ENCODE measurements at places on chromosomes 2 and 18.

DNA sequence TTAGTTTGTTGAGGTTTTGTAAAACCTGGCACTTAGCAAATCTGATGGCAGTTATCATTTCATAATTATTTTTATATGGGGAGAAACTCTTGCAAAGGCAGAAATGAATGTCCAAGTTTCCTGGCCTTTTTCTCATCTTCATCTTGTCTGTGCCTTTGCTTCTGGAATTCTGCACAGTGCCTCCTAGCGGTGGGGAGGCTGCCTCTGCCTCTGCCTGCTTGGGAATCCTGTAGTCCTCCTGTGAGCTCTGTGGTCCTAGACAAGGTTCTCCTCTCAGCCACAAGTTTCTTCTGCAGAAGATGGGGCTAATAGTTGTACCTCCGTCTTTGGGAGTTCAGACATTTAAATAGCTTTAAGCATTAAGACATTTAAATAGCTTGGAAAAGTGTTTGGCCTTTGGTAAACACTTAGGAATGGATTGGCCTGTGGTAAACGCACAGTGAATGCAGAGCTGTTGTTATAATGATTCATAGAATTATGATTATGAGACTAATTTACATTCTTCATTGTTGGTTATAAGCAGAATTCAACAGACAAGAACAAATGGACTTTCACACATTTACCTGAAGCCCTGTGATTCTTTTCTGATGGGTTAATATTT is 101.2 kb downstream of the ZNF236 start:
- no peak for DNase-seq

DNA sequence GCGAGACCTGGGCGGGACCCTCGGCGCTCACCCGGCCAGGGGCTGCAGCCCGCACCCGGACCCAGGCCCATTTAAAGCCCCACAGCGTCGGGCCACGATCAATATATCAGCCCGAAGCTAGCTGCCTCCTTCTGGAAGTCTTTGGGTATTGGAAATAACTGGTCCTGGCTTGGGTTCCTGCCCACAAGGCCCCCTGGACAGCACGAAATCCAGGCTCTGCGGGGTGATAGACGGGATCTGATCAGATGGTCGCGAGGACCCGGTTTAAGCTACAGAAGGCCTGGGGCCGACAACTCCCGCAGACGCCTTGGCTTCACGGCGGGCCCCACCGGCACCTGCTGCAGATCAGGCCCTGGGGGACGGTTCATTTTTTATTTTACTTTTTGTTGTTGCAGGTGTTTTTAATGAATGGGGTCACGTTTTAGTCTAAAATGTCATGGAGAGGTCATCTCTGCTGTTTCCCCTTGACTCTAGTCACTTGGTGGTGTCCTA is 362 bp upstream of the PSTPIP2 start:
- no peak for DNase-seq

- DNase-seq = no peak
Measured at GRCh38 chr2:84084856-84085255, 374.2 kb downstream of the SUCLG1 start.

GRCh38 chr2:237440819-237441281 is 26.9 kb upstream of the COL6A3 start:
- DNase-seq = no peak

DNA sequence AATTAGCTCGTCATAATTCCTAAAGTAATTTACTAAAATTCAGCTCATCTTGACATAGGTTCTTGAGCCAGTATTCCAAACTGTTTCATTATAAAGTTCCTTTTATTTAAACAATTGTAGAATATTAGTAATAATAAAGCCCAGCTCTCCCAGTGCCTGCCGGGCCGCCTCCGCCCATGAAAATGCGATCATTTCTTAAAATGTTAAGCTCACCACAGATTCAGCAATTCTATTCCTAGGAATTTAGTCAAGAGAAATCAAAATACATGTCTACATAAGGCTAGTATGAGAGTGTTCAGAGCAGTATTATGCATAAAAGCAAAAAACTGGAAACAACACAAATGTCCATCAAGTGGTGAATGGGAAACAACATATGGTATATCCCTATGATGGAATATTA is 52.0 kb downstream of the XDH start:
- DNase-seq = no peak

DNA sequence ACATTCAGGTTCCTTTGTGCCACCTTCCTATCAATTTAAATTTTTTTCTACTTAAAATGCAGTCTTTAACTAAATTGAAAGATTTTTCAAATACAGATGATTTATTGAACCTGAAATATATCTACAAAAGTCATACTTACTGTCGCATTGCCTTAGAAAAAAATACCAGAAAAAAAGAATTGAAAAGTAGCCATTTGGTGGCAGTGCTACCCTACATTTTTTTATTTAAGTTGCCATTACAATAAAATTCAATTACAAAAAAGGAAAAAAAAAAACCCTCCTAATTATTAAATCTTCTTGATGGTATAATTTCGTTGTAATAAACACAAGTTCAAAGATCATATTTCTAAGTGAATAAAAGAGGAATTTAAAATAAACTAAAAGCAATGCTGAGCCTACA is 43.4 kb downstream of the DSC3 start:
- DNase-seq = no peak

DNA sequence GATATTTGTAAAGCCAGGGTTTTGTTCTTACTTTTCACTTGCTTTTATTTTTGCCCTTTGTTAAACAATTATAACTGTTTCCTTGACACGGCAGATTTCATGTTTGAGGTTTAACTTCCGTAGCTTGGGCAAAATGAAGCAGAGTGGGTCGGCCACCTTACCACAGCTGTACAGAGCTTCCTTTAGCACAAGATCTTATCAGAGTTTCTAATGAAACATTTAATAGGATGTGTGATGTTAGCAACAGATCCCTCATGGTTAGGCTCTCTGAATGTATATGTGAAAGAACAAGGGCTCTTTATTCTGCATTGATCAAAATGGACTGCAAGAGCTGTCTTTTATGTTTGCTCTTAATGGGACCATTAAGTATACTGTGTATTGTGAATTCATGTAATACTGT is 22.3 kb downstream of the RNF125 start:
- no peak for DNase-seq

DNA sequence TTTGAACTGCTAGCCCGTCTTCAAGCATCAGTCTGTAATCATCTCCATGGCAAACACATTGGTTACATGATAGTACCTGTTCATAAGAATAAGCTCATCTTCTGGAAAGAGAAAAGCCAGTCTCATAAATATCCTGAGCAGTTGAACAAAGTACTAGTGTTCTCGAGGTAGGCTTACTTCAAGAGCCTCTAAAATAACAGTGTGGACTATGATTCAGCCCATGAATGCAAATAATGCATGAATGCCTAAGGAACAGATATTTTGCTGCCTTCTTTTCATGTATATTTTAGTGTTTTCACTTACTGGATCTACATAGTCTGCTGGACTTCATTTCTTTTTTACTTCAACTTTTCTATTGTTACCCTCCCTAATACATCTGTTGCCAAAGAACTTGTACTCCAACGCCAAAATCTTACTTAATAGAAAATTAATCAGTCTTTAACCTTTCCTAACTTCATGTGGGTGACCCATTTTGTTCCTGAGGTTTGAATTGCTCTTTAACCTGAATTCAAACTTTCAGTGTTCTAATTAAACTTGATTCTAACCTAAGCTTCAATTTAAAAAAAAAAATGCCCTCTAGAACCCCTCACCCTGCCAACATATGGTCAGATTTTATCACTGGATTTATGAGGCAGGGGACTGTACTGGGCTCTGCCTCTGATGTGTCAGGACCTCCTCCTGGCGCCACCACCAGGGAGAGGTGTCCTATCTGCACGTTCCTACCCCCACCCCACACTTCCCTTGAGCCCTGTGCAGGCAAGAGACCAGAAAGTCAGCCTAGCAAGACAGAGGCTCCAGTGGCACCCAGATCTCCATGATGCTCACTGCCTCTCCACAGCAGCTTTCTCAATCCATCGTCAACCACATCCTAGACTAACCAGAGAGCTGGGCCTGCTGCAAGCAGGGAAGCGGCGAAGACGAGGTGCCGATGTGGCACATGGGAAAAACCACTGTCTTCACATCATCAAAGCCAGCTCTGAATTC is 264.7 kb upstream of the ID2 start:
- no peak for DNase-seq

DNA sequence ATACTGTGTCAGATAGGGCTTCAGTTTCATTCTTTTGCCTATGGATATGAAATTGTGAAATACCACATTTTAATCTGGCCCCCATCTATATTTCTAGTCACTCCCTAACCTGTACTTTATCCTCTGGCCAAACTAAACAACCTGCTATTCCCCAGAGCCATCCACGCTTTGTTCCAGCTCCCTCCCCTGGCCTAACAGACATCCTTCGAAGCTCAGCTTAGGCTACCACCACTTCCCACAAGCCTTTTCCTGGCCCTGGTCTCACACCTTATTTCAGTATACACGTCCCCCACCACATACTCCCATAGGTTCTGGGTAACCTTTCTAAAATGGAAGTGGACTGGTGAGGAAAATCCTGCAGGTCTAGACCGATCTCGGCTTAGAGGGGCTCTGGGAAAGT is 55.4 kb downstream of the MAP4K3 start:
- no peak for DNase-seq

- no peak for DNase-seq
Measured at GRCh38 chr2:31132786-31133185, 5.5 kb downstream of the GALNT14 start.

GRCh38 chr2:105822186-105822585 is 77.5 kb downstream of the NCK2 start:
- no peak for DNase-seq

- DNase-seq = no peak
Measured at GRCh38 chr18:43031169-43031568, 84.3 kb downstream of the RIT2 start.

GRCh38 chr2:60353406-60353800 is 200.1 kb downstream of the BCL11A start:
- no peak for DNase-seq

DNA sequence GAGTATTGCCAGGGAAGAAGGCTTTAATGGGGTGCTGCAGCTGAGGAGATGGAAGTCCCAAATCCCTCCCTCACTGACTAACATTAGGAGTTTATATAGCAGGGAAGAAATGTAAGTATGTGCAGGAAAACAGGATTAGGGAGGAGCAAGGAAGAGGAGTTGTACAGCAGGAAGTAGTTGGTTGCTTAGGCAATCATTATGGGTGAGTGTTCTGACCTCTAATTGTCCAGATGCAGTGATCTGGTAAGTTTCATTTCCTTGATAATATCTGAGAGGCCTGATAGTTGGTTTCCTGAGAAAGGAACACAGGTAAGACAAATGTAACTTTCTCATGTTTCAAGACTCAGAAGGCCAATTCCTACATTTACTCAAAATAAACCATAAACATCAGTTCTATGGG is 331.9 kb upstream of the GULP1 start:
- DNase-seq = no peak

GRCh38 chr2:65813631-65814173 is 381.3 kb upstream of the SPRED2 start:
- no peak for DNase-seq

- DNase-seq = no peak
Measured at GRCh38 chr2:214489181-214489580, 78.3 kb downstream of the VWC2L start.

DNA sequence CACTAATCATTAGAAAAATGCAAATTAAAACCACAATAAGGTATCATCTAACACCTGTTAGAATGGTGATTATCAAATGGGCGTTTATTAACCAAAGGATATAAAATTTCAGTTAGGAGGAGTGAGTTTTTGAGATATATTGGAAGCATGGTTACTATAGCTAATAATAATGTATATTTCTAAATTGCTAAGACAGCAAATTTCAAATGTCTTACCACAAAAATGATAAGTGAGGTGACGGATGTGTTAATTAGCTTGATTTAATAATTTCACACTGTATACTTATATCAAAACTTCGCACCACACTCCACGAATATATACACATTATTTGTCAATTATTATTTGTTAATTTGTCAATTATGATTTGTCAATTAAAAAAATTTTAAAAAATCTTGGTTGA is 227.2 kb upstream of the DDX18 start:
- no peak for DNase-seq

DNA sequence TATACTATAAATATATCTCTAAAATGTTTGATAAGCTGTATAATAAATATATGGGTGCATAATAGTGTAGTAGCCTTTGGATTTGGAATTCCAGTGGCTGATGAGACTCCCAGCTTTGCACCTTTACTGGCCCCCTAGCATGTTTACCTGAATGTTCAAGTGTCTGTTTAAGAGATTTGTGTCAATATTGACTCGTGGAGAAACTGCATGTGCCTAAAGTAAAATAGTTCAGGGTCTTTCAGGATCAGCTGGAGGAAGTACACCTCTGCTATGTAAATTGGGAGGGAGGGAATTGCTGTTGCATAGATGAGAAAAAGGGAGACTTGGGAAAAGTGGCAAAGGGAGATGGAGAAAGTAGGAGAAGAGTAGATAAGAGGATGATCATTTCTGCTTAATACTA is 23.9 kb downstream of the ME2 start:
- DNase-seq = no peak

- DNase-seq = no peak
Measured at GRCh38 chr18:6146307-6146661, 251.0 kb upstream of the TMEM200C start.

DNA sequence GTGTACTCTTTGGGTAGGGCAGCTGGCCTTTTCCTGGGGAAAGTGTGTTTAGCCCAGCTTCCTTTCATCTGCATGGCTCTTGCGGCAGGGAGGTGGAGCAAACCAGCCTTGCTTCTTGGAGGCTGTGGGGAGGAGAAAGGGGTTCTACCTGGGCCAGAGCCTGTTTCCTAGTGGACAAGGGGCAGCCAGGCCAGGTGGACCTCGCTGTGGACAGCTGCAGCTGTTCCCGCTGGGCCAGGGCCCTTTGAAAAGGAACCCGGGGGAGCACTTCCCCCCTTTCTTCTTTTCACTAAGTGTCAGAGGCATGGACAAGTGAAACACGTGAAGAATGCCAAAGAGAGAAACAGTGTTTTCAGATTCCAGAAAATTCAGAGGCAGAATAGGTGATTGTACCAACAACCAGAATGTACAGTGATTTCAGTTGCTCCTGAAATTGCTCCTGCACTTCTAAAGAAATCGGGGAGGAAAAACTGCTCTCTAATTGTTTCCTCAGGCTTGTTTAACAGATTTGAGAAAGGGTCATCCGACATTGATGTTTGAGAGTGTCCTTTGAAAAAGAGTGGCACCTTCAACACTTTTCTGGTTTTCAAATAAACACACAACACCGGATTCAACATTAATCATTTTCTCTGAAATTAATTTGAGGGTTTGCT is 3.9 kb downstream of the GLI2 start:
- no peak for DNase-seq

- DNase-seq = peak; percentile 54
Measured at GRCh38 chr2:30026091-30027055, 105.0 kb upstream of the ALK start.

DNA sequence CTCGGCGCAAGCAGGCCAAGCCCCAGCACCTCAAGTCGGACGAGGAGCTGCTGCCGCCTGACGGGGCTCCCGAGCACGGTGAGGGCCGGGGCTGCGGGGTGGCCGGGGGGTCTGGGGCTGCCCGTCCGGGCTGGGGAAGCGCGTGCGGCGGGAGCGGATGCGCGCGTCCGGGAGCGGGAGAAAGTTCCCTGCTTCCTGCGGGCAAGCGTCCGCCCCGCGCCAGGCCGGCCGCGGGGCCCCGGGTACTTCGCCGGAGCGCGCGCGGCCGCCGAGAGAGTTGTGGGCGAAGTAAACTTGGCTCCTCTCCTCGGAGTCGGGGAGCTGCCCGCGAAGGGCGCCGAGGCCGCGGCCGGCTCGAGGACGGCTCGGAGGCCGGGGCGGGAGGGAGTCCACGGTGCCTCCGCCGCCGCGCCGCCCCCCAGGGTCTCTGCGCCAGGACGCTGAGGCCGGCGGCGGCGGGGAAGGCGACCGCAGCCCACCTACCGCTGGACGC is 707 bp downstream of the SALL3 start:
- no peak for DNase-seq

- DNase-seq = no peak
Measured at GRCh38 chr2:221915926-221916325, 343.8 kb upstream of the EPHA4 start.

GRCh38 chr2:232053777-232054176 is 92.3 kb downstream of the DIS3L2 start:
- no peak for DNase-seq

All from mesothelial cell of epicardium (in vitro differentiated cells).